ENCODE measurements at places on chromosomes 5 and 9.

GRCh38 chr9:5582835-5583195 lies 46.1 kb upstream of the RIC1 start:
- DNase-seq, result no peak

- DNase-seq, result no peak
Measured at GRCh38 chr5:133935667-133935940, 32.8 kb downstream of the C5orf15 start.

GRCh38 chr5:180990882-180991242 lies 2.2 kb downstream of the BTNL3 start:
- no peak for DNase-seq

GRCh38 chr9:75242426-75242825 lies 154.1 kb downstream of the OSTF1 start:
- no peak for DNase-seq

GRCh38 chr9:93510041-93510440 lies 56.7 kb upstream of the FAM120AOS start:
- DNase-seq, result no peak

DNA sequence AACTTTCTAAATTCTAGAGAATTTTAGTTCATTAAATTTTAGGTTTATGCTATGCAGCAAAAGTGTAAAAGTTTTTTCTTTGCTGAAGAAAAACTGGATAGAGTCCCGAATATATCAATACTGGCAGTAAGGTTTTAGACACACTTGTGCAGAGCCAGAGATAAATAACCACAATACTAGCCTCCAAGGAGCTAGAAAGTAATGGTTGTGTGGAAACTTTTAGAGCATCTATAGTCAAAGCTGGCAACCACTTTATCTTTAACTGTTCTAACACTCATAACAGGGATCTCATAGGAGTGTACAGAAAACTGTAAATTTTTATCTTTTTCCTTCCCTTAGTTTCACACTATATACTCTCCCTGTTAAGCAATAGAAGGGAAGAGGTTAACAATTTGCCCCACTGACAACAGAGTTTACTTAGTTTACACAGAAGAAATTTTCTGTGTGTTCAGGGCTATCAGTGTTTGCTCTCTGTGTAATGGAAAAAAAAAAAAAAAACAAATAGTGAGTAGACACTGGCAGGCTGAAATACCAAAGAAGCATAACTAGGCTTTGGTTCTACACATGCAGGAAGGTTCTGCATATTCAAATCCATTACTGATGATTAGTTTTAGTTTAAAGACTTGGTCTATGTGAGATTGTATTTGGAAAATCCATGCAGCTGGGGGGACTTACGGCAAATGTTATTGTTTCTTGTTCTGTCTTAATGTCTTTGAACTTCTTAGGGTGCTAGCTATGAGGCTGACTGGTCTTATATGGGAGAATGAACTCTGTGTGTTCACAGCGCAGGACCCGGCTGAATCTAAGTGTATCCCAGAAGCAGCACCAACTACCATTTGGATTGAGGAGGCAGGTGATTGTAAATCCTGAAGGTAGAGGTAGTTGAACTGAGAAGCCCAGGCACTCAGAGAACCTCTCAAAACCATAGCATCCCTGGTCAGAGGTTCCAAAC lies 187.6 kb downstream of the PCSK1 start:
- DNase-seq, result no peak
